Natural killer cell (primary cell): ENCODE measurements at places on chromosomes 7 and 10. TPM values are rescaled to one million over a fixed set of nuclear protein-coding genes. Genes with fewer than 3 reads are reported as not detected.
A peak's percentile ranks its signal among the peaks of the same experiment; 100 is the strongest.

DNA sequence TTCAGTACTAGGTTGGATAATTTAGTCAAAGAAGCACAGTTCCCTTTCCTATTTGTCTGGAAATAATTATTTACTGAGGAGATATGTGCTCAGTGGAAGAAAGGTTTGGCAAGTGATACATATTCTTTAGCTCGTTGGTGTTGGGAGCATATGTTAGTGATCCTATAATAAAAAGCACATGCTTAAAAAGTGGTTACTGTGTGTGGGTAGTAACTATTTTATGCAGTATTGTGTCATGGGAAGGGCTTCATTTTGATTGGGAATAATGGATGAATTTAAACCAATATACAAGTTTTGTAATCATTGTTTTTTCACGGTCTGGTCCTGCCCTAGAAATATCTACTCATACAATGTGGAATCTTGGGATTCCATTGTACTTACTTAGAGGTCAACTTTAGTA, 188.7 kb upstream of the PPP1R3A start:
- DNase-seq, result no peak

- DNase-seq, result no peak
Measured at GRCh38 chr10:14705548-14706230, 69.0 kb downstream of the FAM107B start.

- DNase-seq, result no peak
Measured at GRCh38 chr10:124903111-124903510, 38.8 kb upstream of the ZRANB1 start.

DNA sequence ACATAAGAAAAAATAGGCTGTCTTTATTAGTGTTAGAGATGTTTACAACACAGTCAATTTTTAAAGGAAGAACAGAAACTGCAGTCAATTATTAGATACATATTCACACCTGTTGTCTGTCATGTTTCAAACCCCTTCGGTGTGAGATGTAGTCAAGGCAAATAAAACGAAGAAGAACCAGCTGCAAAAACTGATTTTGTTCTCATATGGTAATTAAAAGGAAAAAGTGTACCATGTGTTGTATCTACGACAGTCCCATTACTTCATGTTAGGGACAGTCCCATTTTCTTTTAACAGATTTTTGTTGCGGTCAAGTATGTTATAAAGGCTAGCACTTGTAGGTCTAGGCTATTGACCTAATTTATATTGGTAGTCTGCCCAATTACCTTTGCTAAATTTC, 149.4 kb downstream of the LRRN3 start:
- DNase-seq, result no peak

DNA sequence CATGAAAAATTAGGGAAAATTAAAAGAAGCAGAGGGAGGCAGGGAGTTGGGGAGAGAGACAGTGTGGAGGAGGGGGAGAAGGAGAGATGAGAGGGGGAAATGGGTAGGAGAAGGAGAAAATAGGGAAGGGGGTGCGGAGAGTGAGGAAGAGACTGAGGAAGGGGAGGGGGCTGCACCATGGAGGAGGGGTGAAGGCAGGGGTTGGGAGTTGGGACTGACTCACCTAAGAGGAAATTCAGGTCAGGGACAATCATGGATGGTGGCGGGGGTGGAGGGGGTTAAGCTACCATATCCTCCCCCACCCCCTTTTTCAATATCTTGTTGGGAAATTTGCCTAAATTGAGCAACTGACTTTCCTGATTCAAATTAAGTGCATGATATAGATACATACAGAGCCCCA, 8.0 kb downstream of the GRK5 start:
- DNase-seq, result no peak

The SLC39A12 gene
- total RNA-seq, result not detected

DNA sequence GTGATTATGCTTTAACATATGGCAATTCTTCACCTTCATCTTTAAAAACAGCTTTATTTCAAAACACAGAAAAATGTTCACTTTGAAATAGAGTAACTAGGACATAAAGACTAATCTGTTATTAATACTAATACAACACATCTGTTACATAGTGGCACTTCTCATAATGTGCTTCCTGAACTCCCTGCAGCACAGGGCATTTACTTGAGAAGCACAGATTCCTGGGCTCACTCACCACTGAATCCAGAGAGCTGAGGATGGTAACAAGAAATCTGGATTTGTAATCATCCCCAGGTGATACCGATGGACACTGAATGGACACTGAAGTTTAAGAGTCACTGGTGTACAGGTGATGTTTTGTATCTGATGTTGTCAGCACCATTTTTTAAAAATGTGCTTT, 96.1 kb downstream of the COL28A1 start:
- DNase-seq, result no peak

The FOXI2 gene
- not detected for total RNA-seq

DNA sequence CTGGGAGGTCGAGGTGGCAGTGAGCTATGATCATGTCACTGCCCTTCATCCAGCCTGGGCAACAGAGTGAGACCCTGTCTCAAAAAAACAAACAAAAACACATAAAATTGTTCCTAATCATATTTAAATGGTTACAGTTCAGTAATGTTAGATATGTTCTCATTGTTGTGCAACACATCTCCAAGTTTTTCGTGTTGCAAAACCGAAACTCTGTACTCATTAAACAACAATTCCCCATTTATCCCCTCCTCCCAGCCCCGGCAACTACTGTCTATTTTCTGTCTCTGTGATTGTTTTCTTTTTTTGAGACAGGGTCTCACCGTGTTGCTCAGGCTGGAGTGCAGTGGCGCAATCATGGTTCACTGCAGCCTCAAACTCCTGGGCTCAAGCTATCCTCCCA, 16.1 kb upstream of the PRXL2A start:
- no peak for DNase-seq

The MYH16 gene
- total RNA-seq, result not detected

- DNase-seq, result no peak
Measured at GRCh38 chr10:118961436-118961835, 68.1 kb upstream of the NANOS1 start.

GRCh38 chr10:107362306-107362705, 197.8 kb upstream of the SORCS1 start:
- no peak for DNase-seq

The FBXO24 gene
- 0.94 TPM for total RNA-seq

The MAGI2 gene
- total RNA-seq, result 0.09 TPM

- DNase-seq, result peak; percentile 69
Measured at GRCh38 chr7:101058355-101058754, 26.9 kb upstream of the TRIM56 start.

GRCh38 chr7:128831178-128831993, 1.2 kb downstream of the FLNC start:
- DNase-seq, result peak; percentile 21

The SPDYE2B gene
- total RNA-seq, result not detected

GRCh38 chr10:53909791-53910190, 891.2 kb downstream of the PCDH15 start:
- DNase-seq, result no peak

DNA sequence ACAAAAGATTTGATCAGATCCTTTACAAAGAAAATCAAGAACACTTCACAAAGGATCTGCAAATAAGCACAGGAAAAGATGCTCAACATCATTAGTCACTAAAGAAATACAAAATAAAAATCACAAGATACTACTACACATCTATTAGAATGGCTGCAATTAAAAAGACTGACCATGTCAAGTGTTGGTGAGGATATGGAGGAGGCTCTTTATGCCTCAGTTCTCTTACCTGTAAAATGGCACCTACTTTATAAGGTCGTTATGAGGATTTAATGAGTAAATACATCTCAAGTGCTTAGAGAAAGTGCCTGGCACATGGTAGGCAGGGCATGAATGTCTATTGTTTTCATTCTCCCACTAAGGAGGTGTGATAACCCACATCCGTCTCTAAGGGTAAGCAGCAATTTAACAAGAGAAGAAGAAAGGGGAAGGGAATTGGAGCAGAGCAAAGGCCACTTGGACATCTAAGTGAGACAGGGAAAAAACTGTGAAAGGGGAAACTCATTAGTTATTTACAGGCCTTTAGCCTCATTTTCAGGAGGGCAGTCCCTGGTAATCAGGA, 157.5 kb upstream of the NFE2L3 start:
- no peak for DNase-seq

DNA sequence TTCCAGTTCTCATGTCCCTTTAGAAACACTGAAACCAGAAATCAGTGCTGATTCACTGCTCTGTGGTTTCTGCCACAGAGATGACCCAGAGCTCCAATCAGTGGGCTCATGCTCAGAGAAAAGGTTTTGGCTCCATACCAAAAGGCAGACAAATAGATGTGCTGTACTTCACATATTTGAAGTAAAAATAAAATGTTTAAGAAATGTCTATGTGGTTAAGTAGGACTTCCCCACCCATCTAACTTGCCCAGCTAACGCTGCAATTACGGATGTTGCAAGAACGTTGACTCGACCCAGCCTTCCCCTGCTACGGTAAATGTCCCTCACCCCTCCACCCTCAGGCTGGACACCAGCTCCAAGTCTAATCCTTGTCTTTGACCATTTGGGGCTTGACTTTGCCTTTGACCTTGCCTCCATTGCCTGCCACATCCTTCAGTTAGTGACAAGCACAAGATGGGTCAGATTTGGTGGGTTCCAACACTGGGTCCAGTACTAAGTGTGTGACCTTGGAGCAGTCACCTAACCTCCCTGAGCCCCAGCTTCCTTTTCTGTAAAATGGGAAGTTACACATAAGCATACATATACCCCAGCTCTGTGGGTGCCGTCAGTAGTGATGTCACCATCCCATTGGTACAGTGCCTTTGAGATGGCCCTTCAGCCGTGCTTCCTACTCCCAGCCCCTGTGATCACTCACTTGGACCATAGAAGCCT, 95.8 kb downstream of the CHST15 start:
- no peak for DNase-seq

- DNase-seq, result no peak
Measured at GRCh38 chr10:84706875-84707274, 378.5 kb downstream of the CCSER2 start.

- no peak for DNase-seq
Measured at GRCh38 chr7:131154380-131154779, 173.3 kb upstream of the MKLN1 start.

The OGA gene
- 427 TPM for total RNA-seq

The PTPRN2 gene
- 1.3 TPM for total RNA-seq

DNA sequence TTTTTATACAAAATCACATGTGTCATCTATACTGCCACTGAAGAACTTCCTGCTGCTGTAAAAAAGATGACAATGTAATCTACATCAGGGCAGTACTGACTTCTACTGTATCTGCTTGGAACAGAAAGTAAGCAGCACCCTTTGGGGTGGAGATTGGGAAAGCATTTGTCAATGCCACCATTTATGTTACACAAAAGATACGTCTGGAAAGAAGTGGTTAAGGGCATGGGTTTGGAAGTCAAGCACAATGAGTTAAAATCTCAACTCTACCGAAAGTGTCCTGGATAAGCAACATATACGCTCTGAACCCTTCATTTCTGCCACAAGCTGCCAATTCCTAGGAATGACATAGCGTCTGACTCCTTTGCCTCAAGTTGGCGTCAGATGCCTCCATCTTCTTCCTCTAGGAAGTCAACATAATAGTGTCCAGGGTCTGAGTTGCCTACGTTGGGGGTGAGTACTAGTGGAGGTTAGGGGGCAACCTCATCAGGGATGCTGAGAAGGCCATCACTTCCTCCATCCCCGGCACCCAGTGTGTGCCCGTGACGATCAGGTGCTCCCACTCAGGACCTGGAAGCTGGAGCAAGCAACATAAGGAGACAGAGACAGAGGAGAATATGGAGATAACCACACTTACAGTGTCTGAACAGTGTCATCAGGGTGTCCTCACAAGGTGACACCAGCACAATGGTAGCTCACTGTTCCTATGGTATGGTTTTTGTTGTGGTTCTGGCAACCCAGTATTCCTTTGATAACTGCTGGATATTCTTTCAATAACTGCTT, 58.3 kb downstream of the SGMS1 start:
- no peak for DNase-seq

DNA sequence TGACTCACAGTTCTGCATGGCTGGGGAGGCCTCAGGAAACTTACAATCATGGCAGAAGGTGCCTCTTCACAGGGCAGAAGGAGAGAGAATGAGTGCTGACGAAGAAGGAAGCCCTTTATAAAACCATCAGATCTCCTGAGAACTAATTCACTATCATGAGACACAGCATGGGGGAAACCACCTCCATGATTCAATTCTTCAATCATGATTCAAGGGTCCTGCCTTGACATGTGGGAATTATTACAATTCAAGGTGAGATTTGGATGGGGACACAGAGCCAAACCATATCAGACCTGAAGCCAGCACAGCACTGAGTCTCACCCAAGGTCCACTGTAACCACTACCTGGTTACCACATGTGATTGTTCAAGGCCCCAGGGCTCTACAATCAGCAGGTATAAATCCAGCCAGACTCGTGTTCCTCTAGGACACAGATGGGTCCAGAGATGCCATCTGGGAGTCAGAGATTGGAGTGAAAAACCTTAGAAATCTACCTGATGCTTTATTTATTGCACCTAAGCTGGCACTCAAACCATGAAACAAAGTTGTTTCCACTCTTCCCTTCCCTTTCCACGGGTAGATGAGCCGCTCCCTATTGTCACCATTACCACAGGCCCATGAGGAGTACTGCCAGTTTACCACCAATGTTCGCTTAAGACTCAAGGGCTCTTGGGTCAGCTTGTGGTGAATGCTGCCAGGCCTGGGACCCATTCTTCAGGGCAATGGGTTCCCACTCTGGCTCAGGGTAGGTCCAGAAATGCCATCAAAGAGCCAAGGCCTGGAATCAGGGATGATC, 1061.5 kb downstream of the LRMDA start:
- no peak for DNase-seq

The CHRM2 gene
- not detected for total RNA-seq

- no peak for DNase-seq
Measured at GRCh38 chr7:20351901-20352300, 21.2 kb downstream of the ITGB8 start.

DNA sequence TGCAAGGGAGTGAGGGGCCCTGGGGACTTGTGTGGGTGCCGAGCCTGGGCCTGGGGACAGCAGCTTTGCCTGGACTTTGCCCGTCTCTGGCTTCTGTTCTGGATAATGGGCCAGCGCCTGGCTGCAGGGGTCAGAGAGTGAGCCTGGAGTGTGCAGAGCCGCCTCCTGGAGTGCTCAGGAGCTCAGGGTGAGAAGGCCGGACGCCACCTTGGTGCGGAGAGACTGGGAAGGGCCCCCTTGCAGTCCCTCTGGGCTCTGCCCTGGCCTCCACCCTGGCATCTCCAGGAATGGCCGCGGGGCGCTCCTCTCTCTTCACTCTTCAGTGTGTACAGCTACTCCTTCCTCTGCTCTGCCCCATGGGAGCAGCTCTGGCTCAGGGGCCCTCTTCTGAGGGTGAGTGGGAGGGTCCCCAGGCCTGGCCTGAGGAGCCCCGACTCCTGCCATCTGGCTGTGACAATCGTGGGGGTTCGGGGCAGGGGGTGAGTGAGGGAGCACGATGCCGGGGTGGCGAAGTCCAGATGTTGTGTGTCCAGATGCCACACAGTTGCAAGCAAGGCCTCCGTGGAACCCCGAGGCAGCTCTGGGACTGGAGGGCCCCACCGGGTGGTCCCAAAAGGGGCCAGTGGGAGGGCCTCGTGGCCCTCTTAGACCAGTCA, 187.1 kb downstream of the DNAJB6 start:
- no peak for DNase-seq

DNA sequence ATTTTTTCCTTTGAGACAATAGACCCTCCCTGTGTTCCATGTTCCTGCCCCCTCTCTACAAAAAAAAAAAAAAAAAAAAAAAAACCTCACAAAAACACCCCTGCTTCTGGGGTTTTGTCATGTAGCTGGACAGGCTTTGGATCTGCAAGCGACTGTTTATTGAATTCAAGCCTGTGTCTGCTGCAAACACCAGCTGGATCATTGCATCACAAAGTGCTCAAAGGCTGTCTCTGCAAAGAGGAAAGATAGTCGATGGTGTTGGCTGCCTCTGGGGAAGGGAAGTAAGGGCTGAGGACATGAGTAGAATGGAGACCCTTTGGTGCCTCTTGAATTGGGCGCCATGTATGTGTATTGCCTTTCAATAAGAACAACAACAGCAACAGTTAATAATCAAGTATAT, 471.2 kb downstream of the PLXNA4 start:
- no peak for DNase-seq
